ENCODE measurements at places on chromosomes 2 and 18.

GRCh38 chr2:65495251-65495877 lies 63.0 kb upstream of the SPRED2 start:
- no peak for DNase-seq

DNA sequence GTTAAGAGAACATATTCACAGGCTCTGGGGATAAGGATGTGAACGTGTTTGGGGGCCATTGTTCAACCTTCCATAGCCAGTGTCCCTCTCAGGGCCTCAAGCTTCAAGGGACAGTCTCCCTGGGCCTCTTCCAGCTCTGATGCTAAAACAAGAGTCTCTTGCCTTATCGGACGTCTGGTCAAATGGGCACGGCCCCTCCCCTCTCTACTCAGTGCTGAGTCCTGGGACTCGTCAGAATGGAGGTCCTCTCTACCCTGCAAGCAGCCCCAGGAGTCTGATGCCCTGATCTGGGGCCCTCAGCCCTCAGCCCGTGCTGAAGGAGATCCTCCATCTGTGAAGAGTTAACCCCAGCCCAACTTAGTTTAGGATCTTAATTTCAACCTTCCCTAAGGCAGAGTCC lies 198.2 kb downstream of the ZFP36L2 start:
- DNase-seq: no peak

DNA sequence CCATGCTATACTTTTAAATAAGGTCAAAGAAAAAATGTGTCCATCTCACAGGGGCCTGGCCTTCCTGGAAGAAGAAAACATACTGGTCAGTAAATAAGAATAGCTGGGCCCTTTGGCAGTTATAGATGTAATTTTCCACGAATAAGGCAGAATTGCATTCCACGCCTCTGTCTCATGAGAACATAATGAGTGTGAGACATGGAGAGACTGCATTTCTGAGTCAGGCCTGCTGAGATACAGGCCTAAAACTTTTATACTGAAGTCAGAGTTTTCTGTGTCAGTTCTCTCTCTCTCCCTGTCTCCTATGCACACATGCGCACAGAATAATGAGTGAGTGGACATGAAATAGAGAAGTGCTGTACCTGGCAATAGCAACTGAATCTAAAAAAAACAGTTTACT lies 20.4 kb upstream of the IL1R1 start:
- no peak for DNase-seq

DNA sequence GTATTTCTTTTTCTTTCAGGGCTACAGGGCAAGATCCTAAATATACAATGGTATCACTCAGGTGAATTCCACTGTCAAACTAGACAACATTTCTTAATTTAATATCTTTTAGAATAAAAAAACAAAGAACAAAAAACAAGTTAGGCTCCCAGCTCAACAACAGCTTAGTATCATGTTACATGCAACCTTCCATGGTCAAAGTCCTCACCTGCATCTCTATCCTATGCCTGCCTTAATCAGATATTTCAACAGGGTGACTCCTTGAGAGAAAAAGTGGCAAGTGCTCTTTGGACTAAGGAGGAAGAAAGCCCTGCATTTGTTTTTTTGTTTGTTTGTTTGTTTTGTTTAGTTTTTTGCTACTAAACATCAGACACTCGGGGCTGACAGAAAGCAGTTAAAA lies 50.2 kb downstream of the WDFY1 start:
- no peak for DNase-seq
